CD4-positive, alpha-beta T cell treated with Interleukin-15 for 4 hours (primary cell): ENCODE measurements at places on chromosomes 7 and 10.

- no peak for DNase-seq
These were observed 4.8 kb upstream of the KNDC1 start for GRCh38 chr10:133154996-133155778.

DNA sequence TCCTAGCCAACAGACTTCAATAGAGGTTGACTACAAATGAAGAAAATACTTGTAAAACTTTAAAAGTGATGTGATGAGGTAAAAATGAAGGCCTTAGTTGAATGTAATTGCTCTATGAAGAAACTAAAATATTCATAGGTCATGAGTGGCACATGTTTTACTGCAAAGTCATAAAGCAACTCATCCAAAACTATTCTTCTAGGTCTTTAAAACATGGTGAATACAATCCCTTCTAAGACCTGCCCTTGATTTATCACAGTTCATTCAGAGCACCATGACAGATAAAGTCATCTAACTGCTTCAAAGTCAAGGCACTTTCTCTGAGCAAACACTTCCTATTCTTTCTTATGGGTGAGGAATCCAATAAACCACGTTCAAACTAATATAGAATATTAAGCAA is 713.5 kb downstream of the SORCS1 start:
- no peak for DNase-seq

DNA sequence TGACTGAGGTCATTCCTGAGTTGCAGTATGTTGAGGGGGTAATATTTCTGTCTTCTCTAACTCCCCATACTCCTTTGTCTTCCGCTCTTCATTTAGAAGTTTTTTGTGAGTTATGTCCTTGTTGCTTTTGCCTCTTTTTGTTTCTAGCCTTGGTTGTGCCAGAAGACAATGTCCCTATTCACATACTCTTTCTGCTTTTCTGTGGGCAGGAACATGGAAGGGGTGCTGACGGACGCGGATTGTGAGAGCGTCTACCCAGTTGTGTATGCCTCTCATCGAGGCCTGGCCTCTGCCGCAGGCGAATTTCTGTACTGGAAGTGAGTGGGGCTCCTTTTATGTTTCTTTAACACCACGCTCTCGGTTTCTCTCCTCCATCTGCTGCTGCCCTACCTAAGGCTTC is 20.5 kb downstream of the STAG3 start:
- no peak for DNase-seq

DNA sequence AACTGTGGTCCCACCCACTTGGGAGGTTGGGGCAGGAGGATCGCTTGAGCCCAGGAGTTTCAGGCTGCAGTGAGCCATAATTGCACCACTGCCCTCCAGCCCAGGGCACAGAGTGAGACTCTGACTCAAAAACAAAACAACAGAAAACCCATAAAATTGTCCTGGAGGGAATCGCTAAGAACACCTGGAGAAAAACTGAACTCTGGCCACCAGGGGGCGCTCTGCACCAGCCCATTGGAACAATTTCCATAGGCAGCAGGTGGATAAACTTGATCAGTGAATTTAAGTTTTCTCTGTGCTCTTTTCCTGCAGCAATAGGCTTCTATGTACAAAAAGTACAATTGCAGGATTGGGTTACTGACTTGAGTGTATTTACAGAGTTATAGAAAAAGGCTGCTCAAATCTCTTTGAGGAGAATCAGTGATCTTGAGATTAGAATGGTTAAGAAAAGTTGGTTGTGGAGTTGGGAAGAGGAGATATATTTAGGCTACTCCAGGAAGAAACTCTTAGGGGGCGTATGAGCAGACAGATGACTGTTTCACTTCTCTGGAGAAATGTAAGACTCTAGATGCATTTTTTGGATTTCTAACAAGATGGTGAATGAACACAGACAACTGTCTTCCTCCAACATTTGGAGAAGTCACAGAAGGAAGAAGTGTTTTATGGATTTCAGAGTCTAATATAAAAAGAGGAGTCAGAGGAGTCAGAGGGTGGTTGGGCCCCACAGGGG is 274.9 kb upstream of the GALNT17 start:
- DNase-seq: peak; percentile 32

- DNase-seq: no peak
These were observed 595.2 kb downstream of the AUTS2 start for GRCh38 chr7:70193514-70193913.

DNA sequence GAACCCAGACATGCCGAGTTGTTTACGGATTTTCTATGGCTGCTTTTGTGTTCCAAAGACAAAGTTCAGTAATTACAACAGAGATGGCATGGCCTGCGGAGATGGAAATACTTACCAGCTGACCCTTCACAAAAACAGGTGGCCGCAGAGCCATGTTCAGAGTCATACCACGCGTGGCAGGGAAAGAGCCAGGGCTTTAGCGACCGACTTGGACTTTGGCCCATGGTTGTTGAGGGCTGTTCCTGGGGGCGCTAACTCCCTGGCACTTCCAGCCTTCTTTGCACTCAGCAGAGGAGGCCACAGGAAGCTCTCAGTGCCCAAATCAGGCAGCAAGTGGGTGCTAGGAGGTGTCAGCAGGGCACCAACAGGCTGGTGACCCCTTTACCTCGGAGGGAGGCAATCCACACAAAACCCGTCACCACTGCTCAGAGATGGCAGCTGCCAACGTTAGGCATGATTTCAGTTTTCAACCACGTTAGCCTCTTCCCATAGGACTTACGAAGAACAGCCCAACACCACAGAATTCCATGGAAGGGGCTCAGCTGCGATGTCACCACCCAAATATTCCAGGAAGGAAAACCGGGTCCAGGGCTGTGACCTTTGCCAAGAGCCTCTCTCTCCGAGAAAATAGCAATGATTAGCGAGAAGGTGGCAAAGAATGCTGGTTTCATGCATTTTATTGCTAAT is 21.4 kb upstream of the CNPY1 start:
- no peak for DNase-seq

DNA sequence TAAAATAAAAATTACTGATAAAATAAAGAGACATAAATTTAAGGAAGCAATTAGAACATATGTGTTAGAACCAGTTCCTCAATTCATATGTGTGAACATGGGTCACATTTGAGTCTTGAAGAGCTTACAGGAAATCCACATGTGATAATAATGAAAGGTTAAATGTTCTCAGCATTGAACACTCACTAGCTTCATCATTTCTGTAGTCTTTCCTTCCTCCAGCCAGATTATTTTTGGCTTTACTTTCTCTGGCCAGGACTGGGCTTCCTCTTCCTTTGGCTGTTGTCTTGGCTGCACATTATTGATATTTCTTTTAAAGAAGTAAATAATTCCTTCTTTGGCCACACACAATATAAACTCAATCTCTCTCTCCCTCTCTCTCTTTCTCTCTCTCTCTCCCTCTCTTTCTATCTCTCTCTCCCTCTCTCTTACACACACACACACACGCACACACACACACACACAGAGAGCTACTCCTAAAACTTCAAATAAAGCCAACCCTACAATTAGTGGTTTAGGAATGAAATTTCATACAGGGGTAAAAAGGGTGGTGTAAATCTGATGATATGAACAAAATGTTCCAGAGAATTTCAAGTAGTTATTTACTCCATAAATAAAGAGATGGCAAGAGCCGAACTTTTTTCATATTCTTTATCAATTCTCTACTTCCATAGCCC is 171.2 kb downstream of the REEP3 start:
- no peak for DNase-seq

- no peak for DNase-seq
These were observed 544 bp downstream of the GPRIN2 start for GRCh38 chr10:46555713-46556514.

GRCh38 chr10:8187171-8187666 is 132.7 kb downstream of the GATA3 start:
- no peak for DNase-seq

DNA sequence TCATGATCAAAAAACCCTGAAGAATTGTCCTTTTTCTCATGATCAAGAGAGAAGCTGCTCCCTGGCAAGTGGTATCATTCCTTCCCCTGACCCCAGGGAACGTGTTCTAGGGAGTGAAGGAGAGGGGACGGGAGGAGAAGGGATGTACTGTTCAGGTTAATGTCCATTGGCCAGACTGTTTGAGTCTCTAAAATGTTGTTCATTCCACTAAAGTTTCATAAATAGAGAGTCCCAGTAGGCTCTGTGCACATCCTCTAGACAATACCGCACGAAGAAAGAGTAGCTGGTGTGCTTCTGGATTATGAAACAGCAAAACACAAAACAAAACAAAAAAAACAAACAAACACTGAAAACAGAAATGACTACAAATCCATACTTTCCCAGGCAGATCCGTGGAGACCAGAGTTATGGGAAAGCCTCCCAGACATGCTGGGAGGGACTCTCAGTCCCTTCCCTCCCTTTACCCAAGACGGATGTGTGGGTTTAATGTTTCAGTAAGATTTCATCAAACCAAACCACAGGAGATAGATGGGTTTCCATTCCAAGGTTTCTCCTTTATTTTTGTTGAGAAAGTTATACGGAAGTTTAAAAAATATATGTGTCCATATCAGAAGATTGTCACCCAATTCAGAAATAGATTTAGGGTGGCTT is 66.5 kb upstream of the TNS3 start:
- DNase-seq: no peak

DNA sequence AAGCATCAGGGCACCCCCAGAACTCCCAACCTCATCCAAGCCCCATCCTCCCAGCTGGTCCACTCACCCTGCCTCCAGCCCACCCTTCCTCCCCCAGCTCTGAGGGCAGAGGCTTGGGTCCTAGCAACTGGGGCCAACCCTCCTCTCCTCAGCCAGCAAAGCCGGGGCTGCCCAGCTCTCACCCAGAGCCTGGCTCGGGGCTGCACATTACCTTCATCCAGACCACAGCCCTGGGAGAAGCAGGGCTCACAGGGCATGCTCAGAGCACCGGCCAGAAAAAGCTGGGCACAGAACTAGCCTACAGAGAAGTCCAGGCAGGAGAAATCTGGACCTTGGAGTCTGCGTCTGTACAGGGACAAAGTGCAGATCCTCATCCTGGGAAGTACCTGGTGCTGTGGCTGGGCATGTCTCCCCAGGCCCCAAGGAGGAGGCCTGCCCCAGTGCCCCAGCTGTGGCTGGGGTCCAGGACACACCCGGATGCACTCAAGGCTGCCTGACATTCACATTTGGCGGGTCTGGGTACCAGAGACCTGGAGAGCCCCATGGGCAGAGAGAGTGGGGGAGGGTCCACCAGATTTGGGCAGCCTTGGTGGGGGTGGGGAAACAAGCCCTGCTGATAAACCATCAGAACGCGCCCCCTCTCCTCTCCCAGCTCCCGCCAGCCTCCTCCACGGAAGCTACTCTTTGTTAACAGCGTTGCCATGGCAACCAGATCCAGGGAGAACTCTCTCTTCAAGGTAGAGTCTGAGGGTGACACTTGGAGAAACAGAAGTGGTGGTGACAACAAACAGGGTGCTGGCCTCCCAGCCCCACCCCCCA is 5.1 kb downstream of the RASGEF1A start:
- no peak for DNase-seq

- DNase-seq: no peak
These were observed 266.5 kb downstream of the GPR158 start for GRCh38 chr10:25441270-25441669.

DNA sequence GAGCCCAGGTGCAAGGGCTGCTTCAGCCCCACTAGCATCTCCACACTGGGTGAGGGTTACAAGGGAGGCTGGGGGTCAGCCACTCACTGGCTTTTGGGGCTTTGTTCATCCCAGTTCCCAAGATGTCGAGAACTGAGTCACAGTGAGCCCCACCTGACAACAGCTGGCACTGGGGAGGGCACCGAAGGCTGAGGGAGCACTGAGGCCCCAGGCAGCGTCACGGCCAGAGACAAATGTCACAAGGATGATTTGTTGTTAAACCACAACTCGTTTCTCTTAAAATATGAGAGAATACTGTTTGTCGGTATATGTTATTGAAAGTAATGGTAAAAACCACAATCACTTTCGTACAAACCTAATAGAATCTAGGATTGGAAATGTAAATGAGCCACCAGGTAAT is 219.9 kb downstream of the CELF2 start:
- peak; percentile 43 for DNase-seq

DNA sequence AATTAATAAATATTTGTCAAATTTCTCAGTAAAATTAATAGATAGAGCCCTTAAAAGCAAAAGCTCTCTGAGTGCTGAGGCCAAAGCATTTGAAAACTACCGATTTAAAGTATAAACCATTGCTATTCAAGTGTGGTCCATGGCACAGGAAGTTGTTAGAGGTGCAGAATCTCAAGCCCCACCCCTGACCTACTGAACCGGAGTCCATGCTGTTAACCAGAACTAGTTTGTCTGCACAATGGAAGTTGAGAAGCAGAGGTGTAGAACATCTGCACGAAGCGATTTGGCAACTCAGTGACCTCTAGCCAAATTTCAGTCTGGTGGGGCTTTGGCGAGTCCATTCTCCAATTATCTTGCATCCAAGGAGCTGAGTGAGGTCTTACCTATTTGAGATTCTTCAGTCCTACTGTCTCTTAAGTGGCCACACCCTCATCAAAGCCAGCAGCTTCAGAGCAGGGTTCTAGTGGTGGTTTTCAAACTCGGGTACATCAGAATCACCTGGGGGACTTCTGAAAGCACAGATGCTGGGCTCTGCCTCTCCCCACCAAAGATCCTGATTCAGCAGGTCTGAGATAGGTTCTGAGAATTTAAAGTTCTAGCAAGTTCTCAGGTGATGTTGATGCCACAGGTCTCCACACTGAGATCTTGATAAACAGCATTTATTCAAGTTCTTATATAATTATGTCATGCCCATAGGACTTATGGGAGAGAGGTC is 96.8 kb upstream of the SAMD8 start:
- peak; percentile 37 for DNase-seq

- DNase-seq: no peak
These were observed 43.8 kb downstream of the SPOCK2 start for GRCh38 chr10:72044417-72045041.

- DNase-seq: no peak
These were observed 192.8 kb upstream of the AHR start for GRCh38 chr7:17105701-17106100.

DNA sequence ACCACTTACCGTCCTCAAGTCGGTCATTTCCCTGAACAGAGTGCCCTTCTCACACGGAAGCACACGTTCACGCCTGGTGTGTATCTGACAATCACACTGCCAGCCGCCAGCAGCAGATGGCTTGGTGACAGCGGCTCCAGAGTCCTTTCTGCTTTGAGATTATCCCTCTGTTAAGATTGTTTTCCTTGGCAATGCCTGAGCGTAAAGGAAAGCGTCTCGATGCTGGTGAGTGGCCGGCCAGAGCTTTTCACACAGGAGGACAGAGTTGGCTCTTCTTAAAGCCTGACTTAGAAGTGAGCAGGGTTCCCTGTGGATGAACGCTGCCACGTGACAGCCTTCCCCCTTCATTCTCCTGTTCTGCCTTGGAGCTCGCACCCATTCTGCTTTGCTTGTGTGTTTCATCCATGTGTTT is 22.1 kb upstream of the PRKAR1B start:
- DNase-seq: no peak

DNA sequence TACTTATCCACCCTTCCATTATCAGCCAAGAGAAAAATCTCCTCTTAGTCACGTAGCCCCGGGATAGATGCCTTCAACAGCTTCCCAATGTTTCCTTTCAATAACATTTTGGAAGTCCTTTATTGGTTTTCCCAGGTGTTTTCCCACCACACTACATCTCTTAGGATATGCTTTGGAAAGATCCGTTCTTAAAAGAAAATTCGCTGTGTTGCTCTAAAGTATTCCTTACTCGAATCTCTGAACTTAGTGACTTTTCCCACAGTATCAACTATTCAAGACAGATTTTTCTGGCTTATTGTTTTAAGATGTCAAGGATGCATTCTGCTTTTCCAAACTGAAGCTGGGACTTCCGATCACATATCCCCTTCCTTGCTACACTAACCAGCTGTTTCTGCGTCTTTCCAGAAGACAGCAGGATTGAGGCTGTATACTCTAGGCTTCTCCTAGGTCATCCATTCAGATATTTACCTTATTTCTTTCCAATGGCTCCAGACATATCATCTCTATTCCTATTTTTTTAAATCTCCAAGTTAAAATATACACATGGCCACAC is 36.5 kb upstream of the SVIL start:
- no peak for DNase-seq
